ENCODE measurements at places on chromosomes 12 and 14.
A peak's percentile ranks its signal among the peaks of the same experiment; 100 is the strongest.

- no peak for DNase-seq
- H3K4me3 ChIP-seq, result peak overlapping the region; percentile 99
- H3K4me1 ChIP-seq, result peaks cover 21% of the 10 kb centered on the region
- peaks cover 2% of the 10 kb centered on the region for H3K27me3 ChIP-seq
- peaks cover 5% of the 10 kb centered on the region for H3K36me3 ChIP-seq
- no peak overlapping the region for H3K27ac ChIP-seq
Observed at GRCh38 chr12:9449181-9449580, 158.5 kb downstream of the KLRB1 start.

DNA sequence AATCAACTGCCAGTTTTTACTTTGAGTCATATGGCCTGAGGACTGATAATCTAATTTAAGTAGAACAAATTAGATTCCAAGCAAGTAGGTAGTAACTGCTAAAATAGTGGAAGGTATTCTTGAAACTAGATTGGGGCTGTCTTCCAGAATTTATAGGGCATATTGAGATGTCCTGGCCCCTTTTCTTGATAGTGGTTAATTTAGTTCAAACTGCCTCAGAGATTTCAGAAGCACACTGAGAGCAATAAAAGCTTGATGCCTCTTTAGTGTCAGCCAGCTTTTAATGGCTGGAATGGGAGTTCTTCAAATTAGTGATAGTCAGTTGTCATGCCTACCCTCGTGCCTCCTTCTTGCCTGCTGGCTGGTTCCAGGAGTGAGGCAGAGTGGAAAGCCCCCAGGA lies 120.5 kb downstream of the AKAP6 start:
- H3K27me3 ChIP-seq, result no peaks in the 10 kb centered on the region
- H3K36me3 ChIP-seq, result no peaks in the 10 kb centered on the region
- peak; percentile 24 for DNase-seq
- no peak overlapping the region for H3K4me3 ChIP-seq
- H3K27ac ChIP-seq, result no peak overlapping the region
- H3K4me1 ChIP-seq, result no peaks in the 10 kb centered on the region

- no peaks in the 10 kb centered on the region for H3K4me1 ChIP-seq
- DNase-seq, result no peak
- H3K27ac ChIP-seq, result no peak overlapping the region
- H3K4me3 ChIP-seq, result no peak overlapping the region
Observed at GRCh38 chr12:100962086-100962712, 167.6 kb downstream of the ANO4 start.

- no peak overlapping the region for H3K4me3 ChIP-seq
- H3K36me3 ChIP-seq, result no peaks in the 10 kb centered on the region
- H3K27ac ChIP-seq, result no peak overlapping the region
- no peaks in the 10 kb centered on the region for H3K4me1 ChIP-seq
Observed at GRCh38 chr12:107891967-107892366, 117.5 kb downstream of the ASCL4 start.

DNA sequence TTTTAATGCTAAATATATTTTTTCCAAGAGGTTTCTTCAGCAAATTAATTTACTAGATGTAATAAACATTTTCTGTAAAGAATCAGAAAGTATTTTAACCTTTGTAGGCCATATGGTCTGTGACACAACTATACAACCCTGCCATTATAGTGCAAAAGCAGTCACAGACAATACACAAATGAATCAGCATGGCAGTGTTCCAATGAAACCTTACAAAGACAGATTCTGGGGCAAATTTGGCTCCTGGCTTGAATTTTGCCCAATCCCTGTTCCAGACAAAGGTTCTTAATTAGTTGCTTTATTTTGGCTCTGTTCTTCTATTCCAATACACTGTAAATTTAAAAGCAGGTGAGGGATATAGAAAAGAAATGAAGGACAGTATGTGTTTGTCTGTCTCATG lies 352.5 kb downstream of the C12orf50 start:
- no peaks in the 10 kb centered on the region for H3K27me3 ChIP-seq
- DNase-seq, result no peak
- no peaks in the 10 kb centered on the region for H3K4me1 ChIP-seq
- H3K36me3 ChIP-seq, result no peaks in the 10 kb centered on the region

DNA sequence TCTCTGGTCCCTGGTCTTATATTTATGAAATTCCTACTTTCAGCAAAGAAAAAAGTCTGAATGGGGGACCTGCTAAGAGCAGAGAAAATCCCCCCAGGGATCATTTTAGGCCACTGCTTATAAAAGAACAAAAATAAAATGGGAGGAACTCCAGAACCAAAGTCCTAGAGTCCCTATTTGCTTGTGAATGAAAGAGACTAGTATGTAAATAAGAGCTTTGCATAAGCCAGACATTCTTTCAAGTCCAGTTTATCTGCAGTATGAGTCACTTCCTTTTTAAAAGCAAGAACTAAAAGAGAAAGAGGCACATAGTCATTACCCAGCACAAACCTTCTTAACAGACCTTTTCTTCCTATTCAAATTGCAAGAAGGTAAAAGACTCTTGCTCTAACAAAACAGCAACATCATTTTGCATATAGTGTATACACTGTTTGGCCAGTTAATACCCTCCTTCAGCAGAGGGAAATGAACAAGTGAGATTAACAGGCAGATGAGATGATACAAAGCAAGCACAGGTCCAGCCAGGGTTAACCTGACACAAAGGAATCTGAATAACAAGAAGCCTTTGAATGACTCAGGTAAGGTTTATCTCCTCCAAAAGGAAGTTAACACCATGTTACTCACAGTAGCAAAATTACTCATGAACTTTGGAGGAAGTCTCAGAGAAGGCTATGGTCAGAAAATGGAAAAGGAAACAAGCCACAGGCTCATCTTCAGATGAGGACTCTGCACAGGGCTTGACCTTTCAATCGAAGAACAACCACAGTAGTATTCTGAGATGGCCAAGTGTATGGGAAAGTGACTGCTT lies 87.3 kb downstream of the PHLDA1 start:
- no peaks in the 10 kb centered on the region for H3K27me3 ChIP-seq

GRCh38 chr14:68098834-68099233 lies 279.3 kb downstream of the RAD51B start:
- no peaks in the 10 kb centered on the region for H3K4me1 ChIP-seq
- H3K27ac ChIP-seq, result no peak overlapping the region
- no peaks in the 10 kb centered on the region for H3K27me3 ChIP-seq
- peaks cover 11% of the 10 kb centered on the region for H3K36me3 ChIP-seq
- no peak overlapping the region for H3K4me3 ChIP-seq

GRCh38 chr12:6747216-6747615 lies 5.7 kb downstream of the MLF2 start:
- H3K4me1 ChIP-seq, result peaks cover 37% of the 10 kb centered on the region
- no peaks in the 10 kb centered on the region for H3K27me3 ChIP-seq
- peak overlapping the region; percentile 41 for H3K27ac ChIP-seq
- DNase-seq, result no peak
- peaks cover 55% of the 10 kb centered on the region for H3K36me3 ChIP-seq

DNA sequence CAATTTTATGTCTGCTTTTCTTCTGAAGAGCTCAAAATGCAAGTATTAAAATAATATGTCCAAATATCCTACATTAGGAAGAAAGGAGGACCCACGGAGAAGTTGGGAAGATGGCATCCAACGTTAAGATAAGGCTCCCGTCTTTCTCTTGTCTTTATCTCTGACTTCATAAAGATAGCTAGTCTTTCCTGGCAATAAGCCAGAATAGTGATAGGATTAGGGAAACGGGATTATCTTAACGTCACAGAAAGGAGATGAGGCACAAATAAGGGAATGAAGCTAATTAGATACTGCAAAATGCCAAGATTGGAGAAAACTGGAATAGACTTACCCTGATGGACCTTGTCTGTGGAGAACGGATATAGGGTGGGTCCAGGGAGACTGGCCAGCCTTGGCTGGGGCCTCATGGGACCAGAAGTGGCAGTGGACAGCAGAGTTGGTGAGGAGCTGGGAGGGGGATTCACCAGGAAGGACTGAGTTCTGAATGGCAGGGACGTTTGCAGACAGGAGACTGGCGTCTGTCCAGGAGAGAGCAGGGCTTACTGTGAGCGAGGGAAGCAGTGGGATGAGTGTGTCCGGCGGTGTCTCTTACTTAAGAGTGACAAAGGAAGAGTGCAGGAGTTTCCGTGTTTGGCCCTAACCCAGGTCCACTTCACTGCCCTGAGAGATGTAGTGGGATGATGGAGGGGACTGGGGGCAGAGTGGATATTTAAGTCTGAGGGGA lies 119.9 kb downstream of the CACNA1C start:
- no peak for DNase-seq
- no peaks in the 10 kb centered on the region for H3K36me3 ChIP-seq
- H3K27ac ChIP-seq, result no peak overlapping the region
- H3K27me3 ChIP-seq, result no peaks in the 10 kb centered on the region
- no peak overlapping the region for H3K4me3 ChIP-seq

GRCh38 chr12:5293773-5294172 lies 138.1 kb upstream of the NTF3 start:
- H3K36me3 ChIP-seq, result no peaks in the 10 kb centered on the region
- no peak for DNase-seq
- H3K4me3 ChIP-seq, result no peak overlapping the region
- H3K4me1 ChIP-seq, result no peaks in the 10 kb centered on the region
- H3K27ac ChIP-seq, result no peak overlapping the region

DNA sequence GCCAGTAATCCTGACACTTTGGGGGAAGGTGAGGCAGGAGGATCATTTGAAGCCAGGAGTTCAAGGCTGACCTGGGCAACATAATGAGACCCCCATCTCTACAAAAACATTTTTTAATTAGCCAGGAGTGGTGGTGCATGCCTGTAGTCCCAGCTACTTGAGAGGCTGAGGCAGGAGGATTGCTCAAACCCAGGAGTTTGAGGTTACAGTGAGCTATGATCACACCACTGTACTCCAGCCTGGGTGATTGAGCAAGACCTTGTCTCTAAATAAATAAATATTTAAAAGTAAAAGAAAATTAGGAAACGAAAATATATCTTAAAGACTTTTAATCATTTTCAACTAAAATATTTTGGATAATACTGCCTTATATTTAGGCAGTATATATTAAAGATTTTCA lies 25.9 kb downstream of the CKB start:
- no peaks in the 10 kb centered on the region for H3K27me3 ChIP-seq
- H3K27ac ChIP-seq, result no peak overlapping the region
- peaks cover 23% of the 10 kb centered on the region for H3K36me3 ChIP-seq
- no peak overlapping the region for H3K4me3 ChIP-seq
- H3K4me1 ChIP-seq, result peaks cover 7% of the 10 kb centered on the region
- DNase-seq, result no peak

DNA sequence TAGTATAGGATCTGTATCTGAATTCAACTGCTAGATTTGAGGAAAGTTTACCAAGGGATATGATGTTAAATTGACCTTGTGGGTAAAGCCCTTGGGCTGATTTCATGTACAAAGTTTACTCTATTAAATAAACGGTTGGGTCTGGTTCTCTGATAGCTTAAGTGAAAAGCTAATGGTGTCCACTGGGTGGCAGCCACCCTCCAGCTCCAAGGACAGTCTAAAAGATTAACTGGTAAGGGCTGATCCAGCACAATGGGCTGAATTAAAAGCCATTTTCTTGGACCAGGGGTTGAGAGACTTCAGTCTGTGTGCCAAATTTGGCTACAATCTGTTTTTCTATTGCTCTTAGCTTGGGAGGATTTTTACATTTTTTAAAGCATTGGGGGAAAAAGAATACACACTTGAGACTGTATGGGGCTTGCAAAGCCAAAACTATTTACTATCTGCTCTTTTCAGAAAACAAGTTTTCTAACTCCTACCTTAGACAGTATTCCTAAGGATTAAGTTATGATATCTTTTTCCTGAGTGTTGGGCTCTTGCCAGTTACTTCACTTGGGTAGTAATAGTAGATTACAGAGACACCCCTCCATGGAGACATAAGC lies 116.5 kb downstream of the GPHN start:
- no peaks in the 10 kb centered on the region for H3K27me3 ChIP-seq
- H3K36me3 ChIP-seq, result no peaks in the 10 kb centered on the region

DNA sequence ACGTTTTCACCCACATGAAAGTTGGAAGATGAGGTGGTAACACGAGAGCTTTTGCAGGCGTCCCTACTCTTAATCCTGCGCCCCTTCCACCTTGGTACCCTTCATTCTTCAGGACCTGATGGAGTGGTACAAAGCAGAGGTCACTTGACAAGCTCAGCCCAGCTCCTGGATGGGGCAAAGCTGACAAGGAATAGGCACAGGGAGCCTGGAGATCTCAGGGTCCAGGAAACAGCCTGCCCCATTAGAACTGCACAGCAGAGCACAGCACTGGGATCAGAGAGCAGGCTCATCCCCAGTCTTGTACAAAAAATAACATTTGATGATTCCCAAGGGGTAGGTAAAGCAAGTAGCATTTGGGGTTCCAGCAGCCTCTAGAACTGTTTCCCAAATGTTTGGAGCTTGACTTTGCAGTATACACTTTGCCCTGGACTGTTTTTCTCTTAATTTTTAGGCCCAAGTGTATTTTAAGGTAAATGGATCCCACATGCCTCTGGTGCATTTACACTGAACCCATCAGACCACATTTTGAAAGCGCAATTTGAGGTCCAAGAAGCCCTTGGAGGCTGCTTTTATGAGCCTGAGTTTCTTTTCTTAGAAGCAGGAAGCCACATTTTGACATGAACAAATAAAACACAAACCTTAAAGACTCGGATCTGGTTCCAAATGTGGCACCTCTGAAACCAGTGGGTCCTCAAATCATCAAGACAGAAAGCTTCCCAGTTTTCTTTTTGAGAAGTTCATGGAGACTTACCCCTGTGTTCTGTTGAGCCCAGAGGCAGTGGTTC lies 633 bp downstream of the TC2N start:
- H3K27ac ChIP-seq, result peak overlapping the region; percentile 98
- DNase-seq, result peak; percentile 73
- peak overlapping the region; percentile 96 for H3K4me3 ChIP-seq
- no peaks in the 10 kb centered on the region for H3K27me3 ChIP-seq

- peak overlapping the region; percentile 65 for H3K27ac ChIP-seq
- H3K27me3 ChIP-seq, result no peaks in the 10 kb centered on the region
- peak; percentile 66 for DNase-seq
- peak overlapping the region; percentile 18 for H3K4me3 ChIP-seq
Observed at GRCh38 chr12:56034586-56035332, 7.0 kb upstream of the RPS26 start.

- H3K4me3 ChIP-seq, result no peak overlapping the region
- H3K4me1 ChIP-seq, result no peaks in the 10 kb centered on the region
- no peak for DNase-seq
- no peak overlapping the region for H3K27ac ChIP-seq
- peaks cover 14% of the 10 kb centered on the region for H3K27me3 ChIP-seq
Observed at GRCh38 chr12:131147894-131148293, 194.2 kb downstream of the ADGRD1 start.

GRCh38 chr12:83113945-83114344 lies 427.2 kb downstream of the TMTC2 start:
- H3K27me3 ChIP-seq, result no peaks in the 10 kb centered on the region
- no peak for DNase-seq
- H3K4me3 ChIP-seq, result no peak overlapping the region
- H3K4me1 ChIP-seq, result no peaks in the 10 kb centered on the region

Measured in activated CD4-positive, alpha-beta T cell treated with anti-CD3 and anti-CD28 coated beads, Interleukin-2, amount 10 ng/mL, durations not matched to agents 24 days and 14 days (primary cell).